ENCODE measurements at places on chromosomes 2 and 18.

DNA sequence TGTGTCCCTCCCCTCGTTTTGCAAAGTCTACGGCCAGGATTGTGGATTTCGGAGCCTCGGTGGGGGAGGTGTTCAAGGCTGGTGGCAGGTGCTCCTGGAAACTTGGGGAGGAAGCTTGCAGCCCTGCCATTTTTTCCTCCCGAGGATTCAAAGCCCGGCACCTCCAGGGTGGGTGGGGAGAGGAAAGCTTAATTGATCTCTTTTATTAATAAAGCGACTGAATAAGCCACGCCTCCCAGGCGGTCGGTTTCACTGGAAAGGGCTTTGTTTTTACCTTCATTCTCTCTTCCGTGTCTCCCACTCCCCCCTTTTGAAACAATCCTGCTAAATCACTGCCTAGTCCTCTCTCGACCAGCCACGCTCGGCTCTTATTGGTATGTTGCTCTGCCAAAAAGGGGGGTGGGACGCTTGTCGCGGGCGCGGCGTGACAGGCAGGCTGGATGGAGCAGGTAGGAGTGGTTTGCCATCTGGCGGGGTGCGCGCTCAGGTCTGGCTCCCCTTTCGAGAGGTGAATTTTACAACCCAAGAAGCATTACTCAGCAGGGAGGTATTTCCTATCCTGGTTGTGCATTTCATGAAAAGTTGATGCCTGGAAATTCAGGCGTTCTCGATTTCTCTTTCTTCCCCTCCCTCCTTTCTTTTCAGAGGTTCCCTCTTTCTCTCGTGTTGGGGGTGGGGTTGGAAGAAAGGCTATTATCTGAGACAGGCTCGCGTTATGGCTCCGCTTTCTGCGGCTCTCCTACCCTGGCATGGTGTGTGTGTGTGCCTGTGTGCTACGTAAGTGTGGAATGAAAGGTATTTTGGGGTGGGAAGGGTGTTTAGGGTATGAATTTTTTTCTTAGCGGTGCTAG, 1.4 kb downstream of the NEDD4L start:
- DNase-seq: peak; percentile 13

DNA sequence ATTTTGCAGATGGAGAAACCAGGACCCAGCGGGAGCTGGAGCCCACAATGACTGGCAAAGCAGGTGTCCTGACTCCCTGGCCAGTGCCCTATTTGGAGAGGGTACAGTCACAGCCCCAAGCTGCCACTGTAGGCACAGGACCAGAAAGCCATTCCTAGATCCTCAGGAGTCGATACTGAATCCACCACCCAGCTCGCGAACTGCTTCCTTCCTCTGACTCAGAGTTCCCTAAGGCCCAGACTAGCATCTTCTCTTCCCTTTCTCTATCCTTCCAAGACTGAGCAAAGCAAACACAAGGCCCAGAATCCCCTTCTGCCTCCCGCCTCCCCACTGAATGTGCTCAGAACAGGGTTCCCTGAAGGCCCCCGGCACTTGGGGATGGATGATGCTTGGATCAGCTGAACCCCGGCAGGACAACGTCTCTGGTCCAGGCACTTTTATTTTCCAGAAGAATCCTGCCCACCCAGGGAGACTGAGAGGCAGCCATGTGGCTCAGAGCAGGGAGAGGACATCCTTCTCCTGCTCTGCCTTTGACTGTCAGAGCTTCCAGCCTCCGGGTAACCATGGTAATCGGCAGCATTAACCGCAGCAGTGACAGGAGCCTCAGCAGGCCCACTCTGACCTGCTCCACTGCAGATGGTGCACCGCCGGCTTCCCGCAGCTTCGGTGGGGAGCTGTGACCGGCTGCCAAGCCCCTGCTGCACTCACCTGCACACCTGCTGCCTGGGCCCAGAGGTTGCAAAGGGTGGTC, 34.8 kb upstream of the KLHL29 start:
- DNase-seq: no peak

GRCh38 chr2:197311421-197312033, 947 bp upstream of the ANKRD44 start:
- DNase-seq: no peak

- no peak for DNase-seq
Observed at GRCh38 chr2:218832081-218832480, 478 bp upstream of the PRKAG3 start.

GRCh38 chr2:183078163-183078463, 434 bp upstream of the DUSP19 start:
- no peak for DNase-seq

DNA sequence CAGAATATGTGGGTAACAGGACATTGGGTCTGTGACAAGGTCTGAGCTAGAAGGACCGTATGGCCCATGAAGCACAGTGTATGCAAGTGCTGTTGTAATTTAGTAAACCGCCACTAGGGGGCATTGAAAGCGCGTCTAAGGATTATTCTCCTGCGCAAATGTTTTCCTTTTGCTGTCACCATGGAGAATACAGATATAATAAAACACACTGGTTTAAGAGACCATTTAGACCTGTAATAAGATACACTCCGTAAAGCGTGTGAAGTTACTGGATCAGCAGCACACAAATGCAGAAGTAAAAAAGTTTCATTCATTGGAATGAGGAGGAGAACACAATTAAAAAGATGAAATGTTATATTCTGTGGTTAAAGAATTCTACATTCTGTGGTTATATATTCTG, 272.4 kb downstream of the AGAP1 start:
- DNase-seq: peak; percentile 29

DNA sequence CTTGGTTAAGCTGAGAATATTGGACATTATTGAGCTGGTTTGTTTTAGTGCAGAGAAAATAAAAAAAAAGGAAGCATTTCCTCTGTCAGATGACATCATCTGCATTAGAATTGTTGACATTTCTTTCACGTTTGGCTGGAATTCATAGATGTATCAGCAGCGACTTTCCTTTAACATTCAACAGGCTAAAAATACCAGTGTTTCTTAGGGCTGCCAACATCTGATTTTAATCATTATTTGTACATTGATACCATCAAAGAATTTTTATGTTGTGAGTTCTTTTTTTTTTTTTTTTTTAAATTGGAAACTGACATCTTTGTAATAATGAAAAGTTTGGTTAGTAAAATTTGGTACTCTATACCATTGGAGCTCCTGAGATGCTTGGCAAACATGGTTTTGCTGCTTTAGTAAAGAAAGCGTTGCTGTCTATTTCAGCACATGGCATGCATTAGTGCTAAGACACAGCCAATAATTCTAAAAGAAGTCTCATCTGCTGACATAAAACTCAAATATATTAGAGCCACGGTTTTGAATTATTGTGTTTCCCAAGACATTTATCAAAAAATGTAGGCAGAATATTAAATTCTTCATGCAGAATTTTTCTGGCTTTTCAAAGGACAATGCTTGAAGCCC, 33.6 kb downstream of the GTF2A1L start:
- no peak for DNase-seq

- DNase-seq: no peak
Observed at GRCh38 chr2:16204886-16205620, 264.7 kb downstream of the MYCN start.

GRCh38 chr18:77395953-77396352, 146.3 kb downstream of the GALR1 start:
- DNase-seq: no peak

GRCh38 chr2:238055841-238056240, 5.0 kb upstream of the SCLY start:
- no peak for DNase-seq

GRCh38 chr2:207091176-207091575, 74.6 kb downstream of the KLF7 start:
- DNase-seq: no peak

- no peak for DNase-seq
Observed at GRCh38 chr2:234286118-234286598, 210.7 kb downstream of the ARL4C start.

- DNase-seq: no peak
Observed at GRCh38 chr2:98394595-98395153, 48.4 kb downstream of the CNGA3 start.

DNA sequence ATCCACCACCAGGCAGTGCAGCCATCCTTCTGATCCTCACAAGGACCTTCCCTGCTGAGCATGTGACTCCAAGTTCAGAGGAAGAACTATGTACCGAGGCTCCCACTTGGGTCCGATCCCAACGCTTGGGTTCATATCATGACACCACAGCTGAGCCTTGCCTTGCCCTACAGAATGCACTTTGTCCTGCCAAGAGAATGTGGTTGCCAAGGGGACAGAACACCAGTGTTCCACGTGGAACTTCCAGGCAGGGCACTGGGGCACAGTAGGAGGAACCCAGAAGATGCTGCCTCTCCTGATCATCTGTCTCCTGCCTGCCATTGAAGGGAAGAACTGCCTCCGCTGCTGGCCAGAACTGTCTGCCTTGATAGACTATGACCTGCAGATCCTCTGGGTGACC, at the start of gene TEX51:
TEX51 (plus strand) TSS at position 255 of the 400 bp plus-strand sequence; CDS start at position 284, 29 bp downstream.
- no peak for DNase-seq

DNA sequence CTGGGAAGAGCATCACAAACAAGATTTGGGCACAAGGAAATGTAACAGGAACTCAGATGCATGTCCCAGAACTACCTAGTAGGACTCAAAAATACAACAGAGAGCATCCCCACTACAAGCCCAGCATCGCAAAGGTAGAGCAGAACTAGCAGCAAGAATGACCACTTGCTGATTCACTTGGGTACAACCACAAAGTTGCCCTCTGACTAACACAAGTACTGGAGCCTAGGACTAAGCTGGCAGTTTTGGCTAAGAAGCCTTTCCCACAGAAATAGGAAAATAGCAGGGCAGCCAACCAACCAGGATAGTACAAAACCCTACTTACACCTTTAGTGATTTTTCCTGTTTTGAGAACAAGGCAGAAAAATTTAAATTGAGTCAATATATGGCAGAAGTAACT, 193.8 kb downstream of the PAX3 start:
- no peak for DNase-seq

DNA sequence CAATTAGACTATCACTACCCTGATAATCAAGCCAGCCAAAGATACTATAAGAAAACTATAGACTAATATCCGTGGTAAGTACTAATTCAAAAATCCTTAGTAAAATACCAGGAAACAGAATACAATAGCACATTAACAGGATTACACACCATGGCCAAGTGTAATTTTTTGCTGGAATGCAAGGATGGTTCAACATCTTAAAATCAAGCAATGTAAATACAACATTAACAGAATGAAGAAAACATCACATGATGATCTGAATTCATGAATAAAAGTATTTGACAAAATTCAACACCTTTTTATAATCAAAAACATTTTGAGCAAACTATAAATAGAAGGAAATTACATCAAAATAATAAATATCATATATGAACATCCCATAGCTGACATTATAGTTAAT, 350.7 kb upstream of the LRRTM1 start:
- DNase-seq: no peak

DNA sequence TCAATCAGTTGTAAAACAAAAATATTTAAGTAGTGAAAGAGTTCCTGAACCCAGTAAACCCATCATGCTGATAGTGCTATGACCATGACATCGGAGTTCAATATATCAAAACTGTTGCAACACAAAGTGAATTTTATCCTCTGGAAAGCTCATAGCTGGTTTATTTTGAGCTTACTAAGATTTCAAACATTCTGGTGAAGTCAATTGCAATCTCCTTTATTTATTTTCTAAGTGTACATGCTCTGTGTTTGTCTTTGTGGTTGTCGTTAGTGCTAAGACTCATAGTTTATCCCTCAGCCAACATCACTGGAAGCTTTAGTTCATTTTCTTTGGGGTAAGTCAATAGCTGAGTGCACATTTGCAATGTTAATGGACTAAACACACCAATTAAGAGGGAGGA, 91.9 kb downstream of the QPCT start:
- no peak for DNase-seq

DNA sequence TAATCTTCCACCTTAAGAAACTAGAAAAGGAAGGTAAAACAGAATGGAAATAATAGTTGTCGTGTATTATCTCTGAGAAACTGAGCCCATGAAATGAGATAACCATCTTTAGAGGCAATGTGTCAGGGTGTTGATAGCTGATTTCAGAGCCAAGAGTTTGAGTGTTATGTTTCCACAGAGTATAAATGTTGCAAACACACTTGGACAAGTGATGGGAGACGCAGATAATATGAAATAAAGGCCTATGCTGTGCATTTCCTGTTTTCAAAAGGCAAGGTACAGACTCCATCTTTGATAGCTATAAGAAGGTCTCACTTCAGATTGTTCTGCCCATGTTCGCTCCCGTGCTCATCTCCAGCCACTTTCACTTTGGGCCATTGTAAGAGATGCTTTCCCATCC, 25.9 kb upstream of the DNER start:
- DNase-seq: no peak

DNA sequence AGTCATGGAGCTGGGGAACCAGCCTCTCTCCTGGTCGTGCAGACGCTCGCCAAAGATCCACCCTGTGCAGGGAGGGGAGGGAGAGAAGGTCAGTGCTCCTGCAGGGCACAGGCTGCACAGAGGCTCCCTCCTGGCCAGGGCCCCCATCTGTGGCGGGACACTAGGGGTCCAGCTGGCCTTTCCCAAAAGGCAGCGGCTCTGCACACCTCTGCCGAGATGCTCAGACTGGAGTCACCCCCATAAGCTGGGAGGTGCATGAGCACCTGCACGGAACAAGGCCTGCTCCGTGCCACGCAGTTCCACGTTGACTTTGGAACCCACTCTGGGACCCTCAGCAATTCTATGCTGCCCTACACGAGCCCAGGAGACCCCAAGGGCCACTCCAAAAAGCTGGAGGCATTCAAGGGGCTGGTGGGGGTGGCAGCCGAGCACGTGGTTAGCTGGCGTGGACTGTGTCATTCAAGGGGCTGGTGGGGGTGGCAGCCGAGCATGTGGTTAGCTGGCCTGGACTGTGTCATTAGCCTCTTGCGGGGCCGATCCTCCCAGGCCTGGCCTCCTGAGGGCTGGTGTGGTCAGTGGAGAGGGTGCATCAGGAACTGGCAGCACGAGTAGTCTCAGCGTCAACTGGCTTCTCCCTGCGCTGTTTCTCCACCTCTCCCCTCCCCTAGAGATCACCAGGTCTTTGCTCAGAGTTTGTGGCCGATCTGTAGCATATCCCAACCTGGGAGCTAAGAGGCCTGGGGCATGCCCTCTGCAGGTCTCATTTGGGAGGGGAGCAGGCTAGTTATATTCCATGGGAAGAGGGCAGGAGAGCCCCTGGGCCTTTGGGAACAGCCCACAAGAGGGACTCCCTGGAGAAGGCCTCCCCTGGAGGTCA, 9.8 kb downstream of the SNORC start:
- DNase-seq: no peak

DNA sequence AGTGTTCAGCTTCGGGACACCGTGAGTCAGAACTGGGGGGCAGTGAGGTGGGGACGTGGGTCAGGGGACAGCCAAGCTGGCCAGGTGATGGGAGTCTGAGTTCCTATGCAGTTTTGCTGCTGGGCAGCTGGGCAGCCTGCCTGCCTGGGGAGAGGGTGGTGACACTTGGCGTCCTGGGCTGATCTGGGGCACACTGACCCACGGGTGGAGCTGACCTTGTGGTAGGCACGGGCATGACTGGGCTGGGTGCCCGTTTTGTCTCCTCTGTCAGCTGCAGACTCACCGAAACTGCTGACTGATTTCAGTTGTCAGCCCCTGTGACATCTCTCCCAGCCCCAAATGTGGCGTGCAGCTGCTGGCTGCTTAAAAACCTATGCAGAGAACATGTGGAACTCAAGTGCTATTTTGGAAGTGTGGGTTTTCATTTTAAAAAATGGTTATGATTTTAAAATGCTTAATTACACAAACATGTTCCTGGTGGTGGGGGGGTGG, 32.6 kb upstream of the E2F6 start:
- no peak for DNase-seq

- DNase-seq: peak; percentile 5
Observed at GRCh38 chr2:171210864-171211431, 50.3 kb upstream of the TLK1 start.

GRCh38 chr18:74368901-74369705, 53.5 kb downstream of the C18orf63 start:
- DNase-seq: no peak
